ENCODE measurements at places on chromosomes 7 and 10. TPM values are rescaled to one million over a fixed set of nuclear protein-coding genes. Genes with fewer than 3 reads are reported as not detected.

Gene HHEX
- 109 TPM for total RNA-seq

Gene KIAA1217
- total RNA-seq = 10.3 TPM

Gene GPR15LG
- not detected for total RNA-seq

Gene PALD1
- total RNA-seq = 73.3 TPM

Gene RAPGEF5
- total RNA-seq = 43.2 TPM

Gene EVX1
- not detected for total RNA-seq

Gene GJC3
- not detected for total RNA-seq

Gene FBXL13
- 4.6 TPM for total RNA-seq

Gene ARHGAP22
- total RNA-seq = 50.3 TPM

Gene PRF1
- not detected for total RNA-seq

Gene ASB10
- not detected for total RNA-seq

Gene CALML3
- not detected for total RNA-seq

Gene TAS2R3
- 1.3 TPM for total RNA-seq

Gene RPEL1
- not detected for total RNA-seq

Gene ACTR1A
- total RNA-seq = 155 TPM

Gene FAM25A
- not detected for total RNA-seq

Gene MXI1
- total RNA-seq = 8.5 TPM

Gene CNTNAP2
- not detected for total RNA-seq

Gene ZMIZ2
- total RNA-seq = 88.6 TPM

Gene LIPM
- not detected for total RNA-seq

Gene BRAF
- total RNA-seq = 25.7 TPM
